Caki2 (cell line): ENCODE measurements at places on chromosomes 6 and 20. TPM values are rescaled to one million over a fixed set of nuclear protein-coding genes. Genes with fewer than 3 reads are reported as not detected.

DNA sequence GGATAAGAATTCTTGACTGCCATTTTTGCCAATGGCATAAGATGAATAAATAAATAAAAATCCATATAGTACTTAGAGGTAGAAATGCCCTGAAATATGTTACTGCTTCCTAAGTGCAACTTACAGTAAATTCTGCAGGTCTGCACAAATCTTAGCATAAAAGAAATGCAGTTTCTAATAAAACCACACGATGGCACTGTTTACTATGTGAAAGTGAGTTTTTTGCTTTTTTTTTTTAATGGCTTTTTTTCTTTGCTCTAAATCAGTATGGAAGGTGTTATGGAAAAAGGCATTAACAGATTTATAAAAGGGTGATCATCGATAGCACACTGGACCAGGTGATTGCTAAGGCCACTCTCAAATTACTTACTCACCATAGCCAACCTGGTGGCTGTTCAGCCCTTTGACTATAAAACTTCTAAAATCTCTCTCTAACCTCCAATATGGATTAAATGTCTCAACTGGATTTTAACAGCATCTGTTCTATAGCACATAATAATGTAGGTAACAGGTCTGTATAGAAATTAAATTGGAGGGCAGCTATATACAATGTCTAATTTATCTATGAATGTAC lies 45.8 kb downstream of the AHI1 start:
- DNase-seq, result peak; percentile 44

The ETV7 gene
- total RNA-seq, result not detected in 2 replicates

GRCh38 chr20:13249118-13249797 lies 28.2 kb downstream of the ISM1 start:
- no peak for DNase-seq

The RRBP1 gene
- total RNA-seq, result 70.4 and 78.7 TPM in 2 replicates

The OR2B6 gene
- not detected in 2 replicates for total RNA-seq

DNA sequence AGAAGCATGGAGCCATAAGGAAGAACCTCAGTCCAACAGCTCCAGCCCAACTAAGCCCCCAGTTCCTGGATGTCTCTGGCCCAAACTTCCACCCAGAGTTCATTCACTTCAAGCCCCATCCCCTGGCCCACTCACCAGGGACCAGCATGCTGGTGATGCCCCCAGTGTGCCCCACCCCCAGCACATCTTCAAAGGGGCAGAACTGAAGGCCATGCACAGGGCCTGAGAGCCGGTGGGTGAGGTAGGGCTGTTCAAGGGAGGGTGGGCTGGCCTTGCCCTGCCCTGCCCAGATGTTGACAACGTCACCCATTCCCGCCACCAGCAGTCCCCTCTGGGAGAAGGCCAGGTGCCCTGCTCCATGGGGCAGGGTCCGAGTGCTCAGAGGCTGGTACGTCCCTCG lies 3.6 kb downstream of the B3GALT4 start:
- DNase-seq, result no peak

The DLK2 gene
- 0.07 TPM in 1 of 2 replicates, not detected in the other for total RNA-seq

The RTN4IP1 gene
- total RNA-seq, result 15.8 and 27.4 TPM in 2 replicates

GRCh38 chr6:26183581-26184366 lies 96.5 kb downstream of the HFE start:
- DNase-seq, result peak; percentile 97

DNA sequence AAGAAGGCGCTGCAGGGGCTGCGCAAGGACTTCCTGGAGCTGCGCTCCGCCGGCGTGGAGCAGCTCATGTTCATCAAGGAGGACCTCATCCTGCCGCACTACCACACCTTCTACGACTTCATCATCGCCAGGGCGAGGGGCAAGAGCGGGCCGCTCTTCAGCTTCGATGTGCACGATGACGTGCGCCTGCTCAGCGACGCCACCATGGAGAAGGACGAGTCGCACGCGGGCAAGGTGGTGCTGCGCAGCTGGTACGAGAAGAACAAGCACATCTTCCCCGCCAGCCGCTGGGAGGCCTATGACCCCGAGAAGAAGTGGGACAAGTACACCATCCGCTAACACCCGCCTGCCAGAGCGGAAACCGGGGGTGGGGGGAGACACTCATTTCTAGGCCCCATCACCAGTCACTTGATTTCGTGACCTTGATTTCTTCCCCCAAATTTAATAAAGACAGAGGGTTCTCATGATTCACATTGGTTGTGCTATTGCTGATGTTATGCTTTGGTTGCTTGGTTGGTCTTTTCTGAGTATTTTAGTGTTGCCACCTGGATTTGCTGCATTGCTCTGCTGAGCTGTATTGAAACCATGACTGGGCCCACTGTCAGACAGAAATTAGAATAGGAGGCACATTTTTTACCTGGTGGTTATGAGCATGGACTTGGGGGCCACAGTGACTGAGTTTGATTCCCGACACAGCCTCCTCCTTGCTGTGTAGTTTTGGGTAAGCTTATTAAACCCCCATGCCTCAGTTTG lies 1.5 kb downstream of the FAM50B start:
- no peak for DNase-seq

DNA sequence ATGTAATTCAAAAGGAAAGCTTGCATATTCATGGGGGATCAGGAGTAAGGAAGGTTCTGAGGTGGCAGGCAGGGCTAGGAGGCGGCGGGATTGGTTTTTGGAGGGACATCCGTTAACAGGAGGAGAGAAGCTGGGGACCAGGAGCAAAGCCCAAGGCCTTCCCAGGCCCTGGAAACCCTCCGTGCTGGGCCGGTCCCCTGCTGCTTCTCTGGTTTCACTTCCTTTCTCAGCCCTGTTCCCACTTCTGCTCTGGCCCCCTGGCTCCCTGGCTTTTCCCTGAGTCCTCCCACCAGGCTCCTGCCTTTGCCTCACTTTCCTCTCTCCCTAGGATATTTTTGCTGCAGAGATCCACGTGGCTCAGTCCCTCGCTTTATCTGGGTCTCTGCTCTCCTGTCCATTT lies 26.4 kb upstream of the SALL4 start:
- DNase-seq, result no peak

DNA sequence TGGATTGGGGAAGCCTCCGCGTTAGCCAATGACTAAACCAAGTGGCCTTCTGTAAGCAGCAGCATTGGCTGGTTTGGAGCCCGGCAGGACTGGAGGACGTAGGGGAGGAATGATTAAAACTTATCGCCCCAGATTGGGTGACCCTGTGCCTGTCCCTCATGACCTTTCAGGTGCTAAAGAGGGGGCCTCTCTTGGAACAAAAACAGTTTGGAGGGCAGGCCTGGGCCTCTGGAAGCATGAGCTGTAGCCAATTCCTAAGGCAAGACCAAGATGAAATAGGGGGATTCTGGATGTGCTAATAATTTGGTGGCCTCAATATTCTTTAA lies 1.4 kb downstream of the GMPR start:
- no peak for DNase-seq

GRCh38 chr6:36803482-36803881 lies 35.8 kb downstream of the CPNE5 start:
- no peak for DNase-seq

- no peak for DNase-seq
Measured at GRCh38 chr6:106163446-106163965, 77.4 kb downstream of the PRDM1 start.

GRCh38 chr6:166046226-166046625 lies 121.4 kb downstream of the TBXT start:
- peak; percentile 52 for DNase-seq

The GABRR1 gene
- 0.61 TPM in 1 of 2 replicates, not detected in the other for total RNA-seq

DNA sequence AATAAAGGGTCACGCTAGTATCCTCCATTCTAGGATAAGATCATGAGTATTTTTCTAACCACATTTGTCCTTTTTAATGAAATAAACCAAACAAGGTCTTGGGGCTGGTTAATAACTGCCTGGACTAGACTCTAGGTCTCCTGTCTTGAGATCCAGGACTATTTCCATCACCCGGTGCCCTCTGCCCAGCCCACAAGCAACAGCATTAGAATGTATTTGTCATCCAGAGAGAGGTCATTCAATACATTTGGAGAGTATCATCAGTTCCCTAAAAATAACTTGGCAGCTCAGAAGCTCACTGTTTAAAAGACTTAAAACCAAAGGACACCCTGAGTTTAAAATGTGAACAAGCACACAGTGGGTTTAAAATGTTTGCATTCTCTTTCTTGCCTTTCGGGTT lies 4.4 kb upstream of the RBM24 start:
- DNase-seq, result no peak
